ENCODE measurements at places on chromosomes 4 and X.
A peak's percentile ranks its signal among the peaks of the same experiment; 100 is the strongest.

DNA sequence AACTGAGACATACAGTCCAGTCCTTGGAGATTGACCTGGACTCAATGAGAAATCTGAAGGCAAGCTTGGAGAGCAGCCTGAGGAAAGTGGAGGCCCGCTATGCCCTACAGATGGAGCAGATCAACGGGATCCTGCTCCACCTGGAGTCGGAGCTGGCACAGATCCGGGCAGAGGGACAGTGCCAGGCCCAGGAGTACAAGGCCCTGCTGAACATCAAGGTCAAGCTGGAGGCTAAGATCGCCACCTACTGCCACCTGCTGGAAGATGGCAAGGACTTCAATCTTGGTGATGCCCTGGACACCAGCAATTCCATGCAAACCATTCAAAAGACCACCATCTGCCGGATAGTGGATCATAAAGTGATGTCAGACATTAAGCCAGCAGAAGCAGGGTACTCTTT is 20.4 kb upstream of the FRMPD3 start:
- DNase-seq, result peak; percentile 25

- no peak for DNase-seq
Observed at GRCh38 chr4:61275241-61275640, 75.1 kb downstream of the ADGRL3 start.

DNA sequence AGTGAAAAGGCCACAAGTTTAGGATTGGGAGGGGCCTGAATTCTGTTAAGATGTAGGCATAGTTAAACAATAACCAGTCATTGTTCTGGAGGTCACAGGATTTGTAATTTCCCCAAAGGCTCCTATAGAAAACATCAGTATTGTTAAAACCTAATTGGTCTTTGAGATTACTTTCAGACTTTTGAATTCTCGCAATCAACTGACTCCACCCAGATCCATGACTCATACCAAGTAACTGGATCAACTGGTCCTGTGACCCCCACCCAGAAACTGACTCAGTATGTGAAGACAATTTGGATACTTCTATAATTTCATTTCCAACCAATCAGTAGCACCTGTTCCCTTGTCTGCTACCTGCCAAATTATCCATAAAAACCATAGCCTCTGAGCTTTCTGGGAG is 28.4 kb downstream of the MAGEB16 start:
- no peak for DNase-seq

- no peak for DNase-seq
Observed at GRCh38 chr4:170049766-170050165, 23.6 kb upstream of the MFAP3L start.

DNA sequence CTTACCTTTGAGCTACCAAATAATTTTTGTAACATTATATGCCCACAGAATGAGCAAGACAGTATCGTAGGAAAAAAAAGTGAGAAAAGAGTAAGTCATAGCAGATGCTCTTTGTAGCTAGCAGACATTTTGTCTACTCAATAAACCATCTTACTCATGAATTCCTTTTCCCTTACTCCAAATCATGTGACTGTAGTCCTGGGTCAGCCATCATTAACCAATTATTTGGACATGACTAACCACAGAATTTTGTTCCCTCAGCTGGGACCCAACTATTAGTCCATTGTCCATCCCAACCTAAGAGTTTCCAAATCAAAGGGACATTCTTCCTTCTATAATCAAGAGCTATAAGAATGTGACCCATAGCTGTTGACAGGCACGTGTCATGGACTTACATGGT is 11.4 kb downstream of the UBE2D3 start:
- no peak for DNase-seq

DNA sequence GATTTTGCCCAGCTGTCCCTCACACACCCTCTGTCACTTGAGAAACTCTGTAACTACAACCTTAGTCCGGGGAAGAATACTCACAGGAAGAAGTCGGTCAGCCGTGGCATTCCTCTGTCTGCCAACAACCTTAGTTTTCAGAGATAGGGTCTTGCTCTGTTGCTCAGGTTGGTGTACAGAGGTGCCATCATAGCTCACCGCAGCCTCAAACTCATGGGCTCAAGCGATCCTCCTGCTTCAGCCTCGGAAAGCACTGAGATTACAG is 12.2 kb upstream of the SPCS3 start:
- no peak for DNase-seq

DNA sequence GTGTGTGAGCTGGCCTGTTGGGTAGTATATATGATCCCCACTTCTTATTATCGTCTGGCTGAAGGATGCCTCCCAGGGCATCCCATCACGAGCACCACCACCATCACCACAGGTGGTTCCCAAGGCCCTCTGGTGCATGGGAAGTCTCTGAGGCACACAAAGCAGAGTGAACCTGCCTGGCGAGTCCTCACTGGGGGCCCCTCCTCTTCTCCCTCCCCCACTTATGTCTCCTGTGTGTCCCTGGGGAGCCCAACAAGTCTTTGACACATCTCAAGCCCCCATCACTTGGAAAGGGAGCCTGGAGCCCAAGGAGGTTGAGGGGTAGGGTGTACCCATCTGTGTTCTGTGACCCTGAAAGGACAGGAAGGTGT is 45.5 kb upstream of the NKX1-1 start:
- DNase-seq, result no peak

- DNase-seq, result no peak
Observed at GRCh38 chr4:48578132-48578968, 88.3 kb downstream of the ZAR1 start.

DNA sequence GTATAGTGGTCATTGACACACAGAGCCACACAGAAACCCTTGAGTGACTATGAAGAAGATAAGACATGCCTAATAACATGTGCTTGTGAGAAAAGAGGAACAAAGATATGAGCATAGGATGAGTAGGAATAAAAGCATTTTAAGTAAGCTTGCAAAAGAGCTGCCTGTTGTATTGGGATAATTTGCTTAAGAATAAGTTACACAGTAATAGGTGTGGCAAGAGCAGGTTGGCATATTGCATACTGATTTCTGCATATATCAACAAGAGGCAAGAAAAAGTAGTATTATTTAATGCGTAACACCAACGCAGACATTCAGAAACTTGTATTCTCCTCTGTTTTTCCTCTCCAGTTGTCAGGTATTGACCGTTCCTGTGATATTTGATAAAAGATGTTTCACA is 111.5 kb upstream of the UGT8 start:
- no peak for DNase-seq

- no peak for DNase-seq
Observed at GRCh38 chr4:36325499-36325898, 44.1 kb downstream of the DTHD1 start.

- DNase-seq, result no peak
Observed at GRCh38 chr4:40204507-40205258, 7.9 kb downstream of the RHOH start.

GRCh38 chr4:2733844-2734574 is 22.1 kb downstream of the TNIP2 start:
- no peak for DNase-seq

- DNase-seq, result no peak
Observed at GRCh38 chr4:185896817-185897488, 85.0 kb upstream of the SORBS2 start.

- no peak for DNase-seq
Observed at GRCh38 chr4:113732-114131, 10.6 kb upstream of the ZNF718 start.

DNA sequence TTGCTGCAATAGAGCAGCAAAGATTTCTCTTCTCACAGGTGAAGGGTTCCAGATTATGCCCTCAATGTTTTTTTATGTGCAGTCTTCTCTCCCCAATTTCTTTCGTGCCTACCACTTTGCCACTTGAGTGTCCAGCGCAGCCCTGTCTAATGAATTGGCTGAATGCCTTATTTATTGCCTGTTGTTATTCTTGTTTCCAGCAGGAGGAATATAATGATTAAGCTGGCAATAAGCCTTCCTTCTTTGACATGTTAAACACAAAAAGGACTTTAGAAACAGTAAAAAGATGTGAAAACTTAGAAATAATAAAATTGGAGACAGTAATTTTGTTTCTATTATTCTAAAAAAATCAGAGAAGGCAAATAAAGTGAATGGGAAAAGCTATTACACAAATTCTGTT is 34.6 kb upstream of the FRAS1 start:
- no peak for DNase-seq

DNA sequence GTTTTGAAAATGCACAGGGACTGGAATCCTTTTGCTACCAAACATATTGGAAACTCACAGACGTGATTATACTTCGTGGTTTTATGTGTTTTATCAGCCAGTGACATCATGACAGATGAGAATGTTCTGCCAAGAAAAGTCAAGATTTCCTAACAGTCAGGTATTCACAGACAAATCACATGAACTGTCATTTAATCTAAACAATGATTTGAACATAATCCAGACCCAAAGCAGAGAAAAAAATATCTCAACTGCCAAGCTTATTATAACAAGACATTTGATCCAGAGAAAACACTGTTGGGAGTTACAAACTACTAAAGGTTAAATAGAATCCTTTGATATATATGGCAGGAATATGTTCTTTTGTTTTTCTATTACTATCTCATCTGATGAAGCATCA is 635.9 kb upstream of the FRG1 start:
- DNase-seq, result no peak

DNA sequence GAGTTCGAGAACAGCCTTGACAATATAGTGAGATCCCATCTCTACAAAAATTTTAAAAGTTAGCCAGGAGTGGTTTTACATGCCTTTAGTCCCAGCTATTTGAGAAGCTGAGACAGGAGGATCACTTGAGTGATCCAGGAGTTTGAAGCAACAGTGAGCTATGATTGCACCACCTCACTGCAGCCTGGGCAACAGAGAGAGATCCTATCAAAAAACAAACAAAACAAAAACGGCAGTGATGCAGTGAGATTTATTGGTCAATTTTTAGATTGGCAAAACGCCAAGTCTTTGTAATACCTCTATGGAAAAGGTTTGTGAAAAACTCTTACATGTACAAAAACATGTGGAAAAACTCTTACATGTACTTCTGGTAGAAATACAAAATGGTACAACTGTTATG is 91.3 kb downstream of the PTPN13 start:
- DNase-seq, result no peak

DNA sequence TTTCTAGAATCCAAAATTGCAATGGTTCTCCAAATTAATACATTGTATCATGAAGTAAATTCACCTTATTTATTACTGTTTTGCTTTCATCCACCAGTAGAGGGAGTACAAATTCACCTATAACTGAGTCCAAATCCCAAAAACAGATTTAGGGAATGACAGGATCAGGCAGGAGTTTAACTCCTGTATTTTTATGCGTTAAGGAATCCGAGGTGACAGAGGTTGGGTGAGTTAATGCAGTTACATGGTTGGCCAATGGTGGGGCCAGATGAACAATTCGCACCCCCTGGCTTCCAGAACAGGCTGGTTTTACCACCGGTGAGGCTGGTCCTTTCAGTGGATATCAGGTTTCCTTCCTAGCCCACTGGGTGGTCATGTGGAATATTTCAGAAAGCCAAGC is 82.4 kb downstream of the MTNR1A start:
- no peak for DNase-seq

- no peak for DNase-seq
Observed at GRCh38 chrX:3244955-3245354, 101.5 kb downstream of the MXRA5 start.

DNA sequence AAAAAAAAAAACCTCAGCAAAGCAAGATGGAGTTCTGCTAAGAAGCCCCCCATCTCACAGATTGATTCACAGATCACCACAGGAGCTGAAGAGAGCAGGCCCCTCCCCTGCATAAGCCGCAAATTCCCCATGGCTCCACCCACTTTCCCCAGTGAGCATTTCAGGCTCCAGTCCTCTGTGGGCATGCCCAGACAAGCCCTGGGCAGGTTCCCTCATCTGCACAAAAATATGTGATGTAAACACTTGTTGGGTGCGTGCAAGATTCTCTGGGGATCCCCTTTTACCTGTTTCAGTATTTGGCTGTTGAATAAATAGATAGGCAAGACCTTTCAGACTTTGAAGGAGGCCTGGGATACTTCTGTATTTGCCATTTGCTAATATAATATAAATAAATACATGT is 514.3 kb downstream of the PCDH7 start:
- no peak for DNase-seq

GRCh38 chr4:175297965-175298565 is 379.9 kb downstream of the ADAM29 start:
- DNase-seq, result no peak

GRCh38 chr4:114282937-114283336 is 303.5 kb upstream of the ARSJ start:
- DNase-seq, result no peak

DNA sequence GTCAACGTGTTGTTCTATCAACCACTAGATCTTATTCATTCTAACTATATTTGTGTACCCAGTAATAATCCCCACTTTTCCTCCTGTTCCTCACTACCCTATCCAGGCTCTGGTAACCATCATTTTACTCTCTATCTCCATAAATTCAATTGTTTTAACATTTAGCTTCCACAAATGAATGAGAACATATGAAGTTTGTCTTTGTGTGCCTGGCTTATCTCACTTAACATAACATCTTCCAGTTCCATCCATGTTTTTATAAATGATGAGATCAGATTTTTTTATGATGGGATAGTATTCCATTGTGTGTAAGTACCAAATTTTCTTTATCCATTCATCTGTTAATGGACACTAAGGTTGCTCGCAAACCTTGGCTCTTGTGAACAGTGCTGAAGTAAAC is 59.9 kb upstream of the IBSP start:
- no peak for DNase-seq

- DNase-seq, result no peak
Observed at GRCh38 chr4:26809811-26810210, 50.8 kb upstream of the STIM2 start.

GRCh38 chr4:10045481-10045880 is 24.2 kb upstream of the SLC2A9 start:
- DNase-seq, result no peak

- DNase-seq, result no peak
Observed at GRCh38 chr4:89156174-89156914, 45.0 kb downstream of the TIGD2 start.

DNA sequence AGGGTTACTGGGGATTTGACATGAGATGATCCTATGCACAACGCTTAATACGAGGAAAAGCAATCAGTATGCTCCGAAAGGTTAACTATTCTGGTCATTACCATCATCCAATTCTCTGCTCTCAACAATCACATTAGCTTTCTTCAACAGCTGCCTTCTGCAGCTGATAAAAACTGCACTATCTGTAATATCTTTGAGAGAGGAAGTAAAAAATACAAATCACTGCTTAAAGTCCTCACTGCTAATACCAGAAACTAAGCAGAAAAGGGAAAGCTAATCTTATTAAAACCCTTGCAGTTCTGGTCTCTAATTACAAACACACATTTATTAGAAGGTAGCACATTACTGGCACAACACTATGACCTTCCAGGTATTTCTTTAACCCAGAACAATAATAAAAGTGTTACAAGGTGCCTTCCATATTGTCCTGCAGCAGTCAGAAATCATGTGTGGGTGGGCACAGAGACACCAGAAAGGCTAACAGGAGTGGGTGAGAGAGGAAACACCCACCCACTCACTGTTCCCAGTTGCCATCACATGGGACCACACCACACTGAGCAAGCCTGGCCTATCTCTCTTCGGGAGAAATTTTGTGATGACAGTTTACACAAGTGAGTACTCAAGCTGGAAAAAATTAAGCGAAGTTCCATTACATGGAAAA is 71.0 kb downstream of the RELL1 start:
- no peak for DNase-seq

- no peak for DNase-seq
Observed at GRCh38 chr4:137651128-137651527, 118.8 kb upstream of the PCDH18 start.
